ENCODE measurements at places on chromosomes 13 and 19.

- no peak for DNase-seq
These were observed 8.3 kb upstream of the ZNF254 start for GRCh38 chr19:24078680-24079079.

DNA sequence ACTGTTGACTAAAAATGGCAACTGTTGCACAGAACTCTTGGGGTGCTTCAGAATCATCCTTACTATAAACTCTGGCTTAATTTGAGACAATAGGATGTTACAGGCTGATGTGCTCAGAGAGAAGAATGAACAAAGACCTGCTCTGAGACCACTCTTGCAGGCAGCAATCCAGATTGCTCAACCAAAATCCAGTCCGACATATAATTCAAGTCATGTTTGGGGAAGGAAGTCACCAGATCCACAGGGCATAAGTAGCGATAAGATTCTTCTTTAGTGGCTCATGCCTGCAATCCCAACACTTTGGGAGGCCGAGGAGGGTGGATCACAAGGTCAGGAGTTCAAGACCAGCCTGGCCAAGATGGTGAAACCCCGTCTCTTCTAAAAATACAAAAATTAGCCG is 20.6 kb downstream of the MTMR6 start:
- DNase-seq, result no peak

GRCh38 chr13:102868366-102868936 is 22.6 kb downstream of the ERCC5 start:
- DNase-seq, result no peak

- no peak for DNase-seq
These were observed 15.5 kb downstream of the ATP8B3 start for GRCh38 chr19:1796395-1797142.

GRCh38 chr19:38650911-38651584 is 3.6 kb downstream of the ACTN4 start:
- no peak for DNase-seq

- no peak for DNase-seq
These were observed 71.5 kb upstream of the ARHGEF7 start for GRCh38 chr13:111043575-111043982.

DNA sequence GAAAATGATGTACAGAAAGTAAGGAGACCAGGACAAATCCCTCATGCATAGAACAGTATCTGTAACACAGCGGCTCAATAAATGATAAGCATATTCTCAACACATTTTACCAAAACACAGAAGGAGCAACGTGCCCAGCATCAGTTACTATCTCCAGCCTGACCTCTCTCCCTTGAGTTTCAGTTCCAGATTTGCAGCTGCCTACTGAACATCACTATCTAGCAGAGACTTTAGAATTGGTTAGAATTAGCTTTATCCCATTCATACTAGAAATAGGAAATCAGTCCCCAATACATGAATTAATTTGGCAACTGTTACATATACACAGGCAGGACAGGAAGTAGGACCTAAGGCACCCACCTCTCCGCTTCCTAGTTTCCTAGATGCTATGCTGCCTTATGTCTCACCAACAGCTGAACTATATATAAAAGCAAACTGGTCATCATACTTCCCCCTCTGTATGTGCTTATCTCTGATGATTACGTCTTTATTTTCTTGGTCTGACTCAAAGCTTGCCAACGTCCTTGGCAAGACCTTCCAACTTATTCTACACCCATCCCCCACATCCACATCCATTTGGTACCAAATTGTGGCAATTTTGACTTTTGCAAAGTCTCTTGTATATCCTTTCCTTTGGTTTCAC is 61.1 kb downstream of the SACS start:
- no peak for DNase-seq

DNA sequence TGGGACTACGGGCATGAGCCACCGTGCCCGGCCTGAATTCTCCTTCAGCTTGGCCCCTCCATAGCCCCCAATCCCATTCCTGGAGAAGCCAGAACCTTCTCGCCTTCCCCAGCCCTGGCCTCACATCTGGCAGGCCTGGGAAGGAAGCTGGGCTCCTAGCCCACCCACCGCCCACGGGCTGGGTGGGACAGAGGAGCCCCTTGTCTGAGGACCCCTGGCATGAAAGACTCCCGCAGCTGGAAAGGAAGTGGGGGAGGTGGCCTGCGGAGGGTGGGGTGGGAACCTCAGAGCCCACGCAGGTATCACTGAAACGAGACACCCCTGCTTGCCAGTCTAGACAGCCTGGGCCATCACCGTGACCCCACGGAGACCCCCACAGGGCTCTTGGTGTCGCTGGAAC is 7.7 kb upstream of the NANOS3 start:
- DNase-seq, result no peak

All from T-helper 1 cell (primary cell).